ENCODE measurements at places on chromosomes 16 and 17.

GRCh38 chr17:60627124-60627523 is 27.1 kb downstream of the PPM1D start:
- no peak overlapping the region for H3K27ac ChIP-seq
- no peak overlapping the region for H3K4me3 ChIP-seq
- no peaks in the 10 kb centered on the region for H3K27me3 ChIP-seq
- no peaks in the 10 kb centered on the region for H3K4me1 ChIP-seq
- H3K36me3 ChIP-seq = peaks cover 3% of the 10 kb centered on the region
- DNase-seq = no peak

DNA sequence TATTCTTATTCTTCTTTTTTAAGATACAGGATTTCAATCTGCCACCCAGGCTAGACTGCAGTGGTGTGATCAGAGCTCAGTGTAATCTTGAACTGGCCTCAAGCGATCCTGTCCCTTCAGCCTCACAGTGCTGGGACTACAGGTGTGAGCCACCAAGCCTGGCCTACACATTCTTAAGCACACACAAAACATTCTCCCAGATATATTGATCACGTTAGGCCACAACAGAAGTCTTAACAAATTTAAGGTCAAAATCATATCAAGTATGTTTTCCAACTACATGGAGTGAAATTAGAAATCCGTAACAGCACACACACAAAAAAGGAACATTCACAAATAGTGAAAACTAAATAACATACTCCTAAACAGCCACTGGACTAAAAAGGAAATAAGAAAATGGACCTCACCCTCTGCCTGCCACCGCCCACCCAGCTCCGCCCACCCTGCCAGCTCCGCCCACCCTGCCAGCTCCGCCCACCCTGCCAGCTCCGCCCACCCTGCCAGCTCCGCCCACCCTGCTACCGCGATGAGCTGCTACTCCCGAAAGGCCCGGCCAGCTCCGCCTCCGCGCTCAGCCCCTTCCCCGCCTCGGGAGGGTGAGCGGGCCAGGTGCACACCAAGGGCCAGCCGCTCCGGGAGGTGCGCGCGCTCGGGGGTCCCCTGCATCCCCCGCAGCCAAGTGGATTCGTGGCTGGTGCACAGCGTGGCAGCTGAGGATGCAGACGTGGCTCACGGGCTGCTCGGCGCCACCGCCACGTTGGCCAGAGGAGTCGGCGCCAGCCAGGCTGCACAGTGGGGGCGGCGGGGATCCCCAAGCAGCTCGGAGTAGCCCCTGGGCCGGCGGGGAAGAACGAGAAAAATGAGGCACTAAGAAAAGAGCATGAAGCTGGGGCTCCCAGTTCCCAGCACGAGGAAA is 41.2 kb downstream of the C16orf87 start:
- DNase-seq = peak; percentile 85
- no peaks in the 10 kb centered on the region for H3K36me3 ChIP-seq
- peak overlapping the region; percentile 31 for H3K27ac ChIP-seq
- no peaks in the 10 kb centered on the region for H3K27me3 ChIP-seq

DNA sequence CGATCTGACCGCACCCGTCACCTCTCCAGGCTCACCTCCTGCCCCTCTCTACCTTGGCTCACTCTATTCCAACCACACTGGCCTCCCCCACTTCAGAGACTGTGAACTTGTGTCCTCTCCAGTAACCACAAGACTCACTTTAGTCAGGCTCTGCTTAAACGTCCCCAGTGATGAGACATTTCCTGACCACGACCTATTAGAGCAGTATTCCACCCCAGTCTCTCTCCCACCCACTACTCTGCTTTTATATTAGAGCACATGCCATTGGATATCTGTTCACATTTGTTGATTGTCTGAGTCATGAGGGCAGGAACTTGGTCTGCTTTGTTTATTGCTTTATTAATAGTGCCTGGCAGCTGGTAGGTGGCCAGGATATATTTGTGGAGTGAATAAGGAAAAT is 20.1 kb downstream of the COX11 start:
- H3K4me3 ChIP-seq = no peak overlapping the region
- DNase-seq = no peak
- H3K36me3 ChIP-seq = peaks cover 33% of the 10 kb centered on the region
- no peaks in the 10 kb centered on the region for H3K27me3 ChIP-seq

GRCh38 chr16:11390573-11391495 is 45.6 kb downstream of the RMI2 start:
- no peak for DNase-seq
- no peak overlapping the region for H3K27ac ChIP-seq
- H3K4me1 ChIP-seq = no peaks in the 10 kb centered on the region

- H3K36me3 ChIP-seq = no peaks in the 10 kb centered on the region
- H3K4me3 ChIP-seq = no peak overlapping the region
- no peak for DNase-seq
- H3K27ac ChIP-seq = no peak overlapping the region
- no peaks in the 10 kb centered on the region for H3K27me3 ChIP-seq
- H3K4me1 ChIP-seq = no peaks in the 10 kb centered on the region
Observed at GRCh38 chr17:80603396-80603795, 58.8 kb downstream of the RPTOR start.

- H3K4me1 ChIP-seq = no peaks in the 10 kb centered on the region
- no peak for DNase-seq
- peaks cover 10% of the 10 kb centered on the region for H3K36me3 ChIP-seq
- no peaks in the 10 kb centered on the region for H3K27me3 ChIP-seq
- no peak overlapping the region for H3K27ac ChIP-seq
Observed at GRCh38 chr17:43213545-43213944, 1.9 kb downstream of the TMEM106A start.

- no peak for DNase-seq
- no peaks in the 10 kb centered on the region for H3K36me3 ChIP-seq
- no peaks in the 10 kb centered on the region for H3K4me1 ChIP-seq
- no peak overlapping the region for H3K4me3 ChIP-seq
- no peak overlapping the region for H3K27ac ChIP-seq
Observed at GRCh38 chr16:68388124-68388523, 60.2 kb downstream of the SMPD3 start.

DNA sequence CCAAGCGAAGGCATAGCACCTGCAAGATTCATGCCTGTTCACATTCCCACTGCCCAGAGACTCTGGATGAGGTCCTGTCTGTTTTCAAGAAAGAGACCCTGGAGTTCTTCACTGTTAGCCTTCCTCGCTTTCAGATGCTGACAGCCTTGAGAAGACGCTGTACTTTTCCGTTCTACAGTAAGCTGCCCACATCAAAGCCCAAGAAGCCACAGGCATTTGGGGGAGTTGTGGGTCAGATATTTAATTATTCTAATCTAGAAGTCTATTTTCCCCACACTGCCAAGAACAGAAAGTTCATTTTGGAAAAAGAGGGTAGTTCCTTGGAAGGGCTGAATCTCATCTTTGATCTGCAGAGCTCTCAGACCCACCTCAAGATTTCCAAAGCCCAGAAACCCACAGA is 127.9 kb downstream of the AXIN2 start:
- DNase-seq = no peak
- no peaks in the 10 kb centered on the region for H3K27me3 ChIP-seq
- H3K27ac ChIP-seq = no peak overlapping the region

- no peak for DNase-seq
- peaks cover 8% of the 10 kb centered on the region for H3K4me1 ChIP-seq
- no peak overlapping the region for H3K4me3 ChIP-seq
- peak overlapping the region; percentile 99 for H3K27ac ChIP-seq
- no peaks in the 10 kb centered on the region for H3K27me3 ChIP-seq
Observed at GRCh38 chr17:50185631-50186471, 15.6 kb downstream of the COL1A1 start.

DNA sequence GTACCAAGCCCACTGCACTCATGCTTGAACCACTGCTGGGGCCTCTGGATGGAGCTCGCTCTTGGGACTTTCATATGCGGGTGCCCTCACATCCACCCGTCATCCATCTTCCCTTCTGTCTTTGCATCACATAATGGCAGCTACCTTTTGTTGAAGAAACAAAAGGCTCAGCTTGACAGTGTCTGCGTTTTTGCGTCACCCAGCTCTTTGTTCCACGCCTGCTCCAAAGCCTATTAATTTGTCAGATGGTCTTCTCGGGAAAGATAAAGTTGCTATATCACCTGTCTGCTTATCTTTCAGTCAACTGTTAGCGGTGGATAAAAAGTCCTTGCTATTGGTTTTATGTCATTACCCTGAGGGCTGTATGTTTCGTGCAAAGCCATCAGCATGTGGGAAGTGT is 18.1 kb upstream of the BCO1 start:
- no peaks in the 10 kb centered on the region for H3K27me3 ChIP-seq
- no peak overlapping the region for H3K27ac ChIP-seq
- no peak overlapping the region for H3K4me3 ChIP-seq
- H3K36me3 ChIP-seq = no peaks in the 10 kb centered on the region
- DNase-seq = no peak

DNA sequence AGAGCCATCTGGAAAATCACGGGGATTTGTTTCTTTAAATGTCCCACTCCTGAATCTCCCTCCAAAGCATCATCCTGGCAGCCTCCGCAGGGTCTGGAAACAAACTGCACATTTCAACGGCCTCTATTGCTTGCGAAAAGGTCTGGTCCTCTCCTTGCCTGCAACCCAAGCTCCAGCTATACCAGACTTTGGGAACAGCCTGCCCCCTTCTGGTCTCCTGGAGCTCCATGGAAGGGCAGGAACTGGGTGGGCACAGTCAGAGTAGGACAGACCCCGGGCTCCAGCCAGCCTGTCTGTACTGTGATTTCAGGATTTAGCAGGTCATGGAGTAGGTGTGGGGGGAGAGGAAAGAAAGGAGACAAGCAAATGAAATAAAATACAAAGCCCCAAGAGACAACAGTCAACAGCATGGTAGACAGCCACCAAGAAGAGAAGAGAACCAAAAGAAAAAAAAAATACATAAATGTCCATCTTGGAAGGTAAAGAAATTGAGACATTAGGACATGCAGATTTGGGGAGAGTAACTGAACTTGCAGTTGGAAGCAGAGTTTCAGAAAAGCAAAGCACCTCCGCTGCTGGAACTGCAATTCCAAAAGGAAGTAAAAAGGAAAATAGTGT is 2.7 kb downstream of the XYLT1 start:
- H3K27me3 ChIP-seq = no peaks in the 10 kb centered on the region
- peak; percentile 82 for DNase-seq
- H3K27ac ChIP-seq = no peak overlapping the region
- H3K4me3 ChIP-seq = peak overlapping the region; percentile 76

- no peak overlapping the region for H3K27ac ChIP-seq
- DNase-seq = no peak
- no peak overlapping the region for H3K4me3 ChIP-seq
- H3K4me1 ChIP-seq = no peaks in the 10 kb centered on the region
Observed at GRCh38 chr16:47065766-47066688, 77.7 kb downstream of the NETO2 start.

DNA sequence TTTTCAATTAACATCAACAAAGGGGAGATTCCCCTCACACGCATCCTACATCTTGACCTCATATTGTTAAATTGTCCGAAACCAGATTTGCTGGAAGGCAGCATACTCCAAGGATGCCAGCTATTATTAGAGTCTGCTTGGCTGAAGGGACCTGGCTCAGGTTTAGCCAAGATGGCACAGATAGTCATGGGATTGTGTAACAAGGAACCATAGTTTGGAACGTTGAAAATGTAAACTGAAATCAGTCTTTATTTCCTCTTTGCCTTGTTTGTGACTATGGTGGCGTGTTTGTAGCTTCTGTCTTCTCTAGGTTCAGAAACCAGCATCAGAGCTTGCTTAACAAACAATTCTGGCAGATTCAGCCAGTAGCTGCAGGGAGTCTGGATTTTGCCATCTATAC is 5.9 kb downstream of the ARSG start:
- H3K27ac ChIP-seq = no peak overlapping the region
- H3K4me1 ChIP-seq = peaks cover 4% of the 10 kb centered on the region

- no peak overlapping the region for H3K4me3 ChIP-seq
- H3K27ac ChIP-seq = peak overlapping the region; percentile 74
- H3K4me1 ChIP-seq = peaks cover 23% of the 10 kb centered on the region
- H3K27me3 ChIP-seq = no peaks in the 10 kb centered on the region
- DNase-seq = no peak
Observed at GRCh38 chr16:87044032-87044382, 273.2 kb downstream of the C16orf95 start.

GRCh38 chr16:85480727-85481101 is 132.4 kb upstream of the GSE1 start:
- H3K27me3 ChIP-seq = no peaks in the 10 kb centered on the region
- H3K4me1 ChIP-seq = no peaks in the 10 kb centered on the region
- DNase-seq = no peak
- no peak overlapping the region for H3K27ac ChIP-seq

GRCh38 chr16:60640038-60640437 is 1396.2 kb downstream of the CDH8 start:
- no peaks in the 10 kb centered on the region for H3K27me3 ChIP-seq
- no peaks in the 10 kb centered on the region for H3K36me3 ChIP-seq
- no peak overlapping the region for H3K27ac ChIP-seq

DNA sequence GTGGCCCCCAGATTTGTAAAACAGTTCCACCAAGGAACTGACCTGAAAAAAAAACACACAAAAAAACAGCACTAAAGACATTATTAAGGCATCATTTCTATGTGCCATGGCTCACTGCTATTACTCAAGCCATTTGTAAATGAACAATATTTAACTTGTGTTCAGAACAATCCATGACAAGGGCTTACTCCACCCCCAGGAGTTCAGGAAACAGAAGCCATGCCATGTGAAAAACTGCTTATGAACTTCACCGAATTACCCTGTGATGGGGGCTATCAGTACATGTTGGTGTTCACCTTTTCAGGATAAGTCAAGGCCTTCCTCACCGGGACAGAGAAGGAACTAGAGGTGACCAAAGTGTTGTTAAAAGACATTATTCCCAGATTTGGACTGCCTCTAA is 19.2 kb downstream of the ACSM1 start:
- DNase-seq = no peak
- H3K4me3 ChIP-seq = no peak overlapping the region
- peaks cover 6% of the 10 kb centered on the region for H3K4me1 ChIP-seq
- H3K27me3 ChIP-seq = no peaks in the 10 kb centered on the region
- no peaks in the 10 kb centered on the region for H3K36me3 ChIP-seq

DNA sequence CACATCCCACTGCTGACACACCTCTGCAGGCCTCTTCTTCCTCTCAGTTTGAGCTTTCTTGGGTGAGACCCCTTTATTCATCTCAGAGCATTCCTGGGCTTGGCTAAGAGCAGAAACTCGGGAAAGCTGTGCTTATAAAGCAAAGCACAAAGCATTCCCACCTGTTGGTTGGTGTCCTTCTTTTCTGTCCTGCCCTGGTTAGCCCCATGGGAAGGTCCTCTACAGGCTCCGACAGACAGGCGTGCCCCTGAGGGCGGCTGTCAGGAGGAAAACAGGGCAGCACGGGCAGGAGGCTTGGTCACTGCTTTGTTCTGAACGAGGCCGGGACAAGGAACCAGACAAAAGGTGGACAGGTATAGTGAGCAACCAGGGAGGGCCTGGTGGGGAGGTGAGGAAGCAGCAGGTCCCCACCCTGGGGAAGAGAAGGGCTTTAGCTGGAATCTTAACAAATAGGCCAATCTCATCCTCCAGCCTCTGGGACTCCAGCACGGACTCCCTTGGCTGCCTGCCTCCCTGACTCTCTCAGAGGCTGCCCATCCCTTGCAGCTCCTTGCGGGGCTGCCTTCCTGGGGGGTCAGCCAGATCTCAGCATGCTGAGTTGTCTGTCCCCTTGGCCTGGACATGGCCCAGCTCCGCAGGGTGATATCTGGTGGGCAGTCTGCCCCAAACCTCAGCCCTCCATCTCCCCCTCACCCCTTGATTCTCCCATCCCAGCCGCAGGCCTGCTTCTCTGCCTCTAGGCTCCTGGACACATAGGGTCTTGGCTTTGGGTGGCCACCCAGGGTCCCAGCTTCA is 1.7 kb downstream of the MEOX1 start:
- no peaks in the 10 kb centered on the region for H3K36me3 ChIP-seq
- peaks cover 7% of the 10 kb centered on the region for H3K4me1 ChIP-seq
- DNase-seq = no peak
- H3K27ac ChIP-seq = no peak overlapping the region
- H3K27me3 ChIP-seq = no peaks in the 10 kb centered on the region

Data from ascending aorta (tissue), 2 donors.